BJ (cell line): ENCODE measurements at places on chromosomes 5 and 9. TPM values are rescaled to one million over a fixed set of nuclear protein-coding genes. Genes with fewer than 3 reads are reported as not detected.

The TRAPPC13 gene
- 9.8 and 17.7 TPM in 2 replicates for polyA plus RNA-seq

The FIBCD1 gene
- polyA plus RNA-seq: 1.2 and 1.4 TPM in 2 replicates

The TMEM215 gene
- not detected in 2 replicates for polyA plus RNA-seq

GRCh38 chr5:88304356-88304755 lies 35.7 kb upstream of the TMEM161B start:
- no peak for DNase-seq

- DNase-seq: no peak
Measured at GRCh38 chr5:138833726-138834480, 41.2 kb downstream of the LRRTM2 start.
